ENCODE measurements at places on chromosomes 3 and 15.

GRCh38 chr3:113212150-113212843, 940 bp downstream of the BOC start:
- DNase-seq: no peak

GRCh38 chr3:149180057-149180573, 41.5 kb downstream of the CP start:
- no peak for DNase-seq

DNA sequence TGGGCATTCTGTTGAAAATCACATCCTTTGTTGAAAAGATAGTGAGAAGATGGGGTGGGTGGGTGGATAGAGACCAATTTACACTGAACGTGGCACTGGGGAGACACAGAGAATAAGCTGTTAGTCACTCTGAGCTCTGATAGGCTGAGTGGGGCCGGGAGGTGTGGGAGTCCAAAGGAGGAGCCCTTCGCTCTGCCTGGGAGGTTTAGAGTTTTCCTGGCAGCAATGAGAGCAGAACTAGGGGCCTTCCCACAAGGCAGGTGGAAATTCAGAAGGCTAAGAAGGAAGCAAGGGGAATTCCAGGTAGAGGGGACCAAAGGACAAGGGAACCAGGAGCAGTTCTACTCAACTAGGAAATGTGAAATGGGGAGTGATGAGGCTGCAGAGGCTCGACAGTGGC, 272.7 kb downstream of the RPLP1 start:
- DNase-seq: no peak

DNA sequence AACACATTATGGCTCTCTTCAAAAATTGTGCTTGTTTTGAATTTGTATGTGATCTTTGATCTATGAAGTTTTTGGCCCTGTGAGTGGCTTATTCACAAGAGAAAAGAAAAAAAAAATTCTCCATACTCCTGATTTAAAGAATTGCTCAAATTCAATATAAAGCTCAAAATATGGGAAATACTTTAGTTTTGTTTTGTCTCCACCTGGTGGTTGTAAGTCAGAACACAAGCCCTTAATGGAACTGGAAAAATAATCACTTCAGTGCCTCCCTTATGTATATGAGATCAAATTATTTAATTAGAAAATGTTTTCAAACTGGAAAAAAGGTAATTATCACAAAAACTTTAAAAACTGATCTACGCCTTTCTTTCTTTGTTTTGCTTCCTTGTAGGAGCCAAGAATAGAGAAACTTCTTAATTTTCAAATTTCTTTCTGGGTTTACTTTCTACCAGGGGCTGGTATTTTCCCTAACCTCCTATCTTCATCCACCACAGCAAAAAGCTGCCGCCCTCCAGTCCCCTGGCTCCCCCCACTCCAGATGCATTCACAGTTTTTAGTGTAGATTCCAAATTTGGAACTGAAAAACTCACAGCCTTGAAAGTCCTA, 50.6 kb downstream of the SERP1 start:
- DNase-seq: no peak

DNA sequence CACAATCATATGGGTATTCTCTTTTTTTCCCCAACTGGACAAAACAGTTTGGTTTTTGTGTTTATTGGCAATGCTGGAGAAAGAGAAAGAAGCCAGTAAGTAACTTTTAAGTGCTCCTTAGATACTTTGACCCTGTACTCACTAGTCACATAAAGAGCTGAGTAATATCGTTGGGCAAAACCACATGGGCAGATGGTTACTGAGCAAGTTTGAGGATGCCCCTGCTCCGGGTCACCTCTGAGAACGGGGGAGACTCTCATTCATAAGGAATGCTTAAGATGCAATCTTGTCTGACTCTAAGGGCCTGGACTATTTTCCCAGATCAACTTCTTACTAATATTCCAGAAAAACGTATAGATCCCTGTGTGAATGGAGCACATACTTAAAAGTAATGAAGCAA, 106.4 kb upstream of the SLC2A2 start:
- DNase-seq: no peak

DNA sequence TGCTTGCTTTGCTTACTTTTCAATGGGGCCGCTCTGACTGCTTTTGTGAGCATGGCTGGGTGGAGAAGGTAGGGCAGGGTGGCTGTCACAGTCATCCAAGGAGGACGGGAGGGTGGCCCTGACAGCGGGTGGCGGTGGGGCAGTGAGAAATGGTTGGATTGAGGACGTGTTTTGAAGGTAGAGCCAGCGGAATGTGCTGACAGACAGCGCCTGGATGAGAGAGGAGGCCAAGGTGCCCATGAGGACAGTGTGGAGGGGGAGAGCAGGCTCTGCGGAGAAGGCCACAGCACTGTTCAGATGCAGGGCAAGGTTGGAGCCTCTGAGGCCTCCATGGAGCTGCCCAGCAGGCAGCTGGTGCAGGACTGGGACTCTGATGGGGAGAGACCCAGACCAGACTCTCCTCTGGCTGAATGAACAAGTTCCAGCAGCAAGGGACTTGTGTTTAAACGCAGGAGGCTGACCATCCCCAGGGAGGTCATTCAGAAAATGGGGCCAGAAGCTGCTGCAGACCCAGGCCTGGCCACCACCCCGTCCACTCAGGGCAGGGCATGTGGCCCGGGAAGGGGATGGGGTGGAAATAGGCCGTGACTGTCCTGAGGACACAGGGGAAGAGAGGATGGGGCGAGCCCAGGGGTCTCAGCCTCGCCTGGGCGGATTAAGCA, 120.3 kb upstream of the PRR20G start:
- no peak for DNase-seq

- DNase-seq: no peak
These were observed 2.9 kb downstream of the PHC3 start for GRCh38 chr3:170178651-170179050.

DNA sequence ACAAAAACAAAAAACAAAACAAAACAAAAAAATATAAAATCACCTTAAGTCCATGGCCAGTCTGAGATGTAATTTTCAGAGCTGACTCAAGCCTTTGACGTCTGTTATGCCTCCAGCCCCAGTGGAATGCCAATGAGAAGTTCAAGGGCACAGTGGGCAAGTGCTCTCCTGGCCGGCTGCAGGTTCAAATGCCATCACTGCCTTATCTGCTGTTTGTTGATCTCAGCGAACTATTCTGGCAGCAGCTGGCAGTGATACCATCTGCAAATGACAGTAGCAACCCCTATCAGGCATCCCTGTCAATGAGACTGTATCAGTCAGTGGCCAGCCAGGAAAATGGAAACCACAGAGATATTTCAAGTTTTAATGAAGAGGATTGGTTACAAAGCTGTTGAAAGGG, 10.8 kb upstream of the PDE8A start:
- no peak for DNase-seq

GRCh38 chr3:70982700-70983140, 600.8 kb downstream of the FOXP1 start:
- DNase-seq: no peak

GRCh38 chr15:40325188-40325587, 1.7 kb downstream of the INAFM2 start:
- no peak for DNase-seq

DNA sequence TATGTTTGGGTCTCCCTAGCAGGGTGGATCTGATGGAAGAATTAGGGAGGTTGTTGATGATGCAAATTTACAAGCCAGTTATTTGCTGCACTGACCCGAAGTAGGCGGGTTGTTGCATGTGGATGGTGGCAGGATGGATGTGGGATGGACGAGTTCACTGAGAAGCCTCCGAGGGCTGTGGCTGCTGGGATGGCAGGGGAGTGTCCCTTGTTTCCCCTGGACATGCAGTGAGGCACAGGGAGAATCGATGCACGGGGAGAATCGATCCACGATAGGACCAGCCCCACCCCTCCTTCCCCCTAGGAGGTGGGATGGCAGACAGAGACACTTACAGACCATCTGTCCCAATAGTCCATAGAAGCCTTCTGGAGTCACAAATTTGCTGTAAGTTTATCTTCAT, 31.0 kb upstream of the KLF13 start:
- DNase-seq: no peak
